ENCODE measurements at places on chromosomes 5 and 9.

DNA sequence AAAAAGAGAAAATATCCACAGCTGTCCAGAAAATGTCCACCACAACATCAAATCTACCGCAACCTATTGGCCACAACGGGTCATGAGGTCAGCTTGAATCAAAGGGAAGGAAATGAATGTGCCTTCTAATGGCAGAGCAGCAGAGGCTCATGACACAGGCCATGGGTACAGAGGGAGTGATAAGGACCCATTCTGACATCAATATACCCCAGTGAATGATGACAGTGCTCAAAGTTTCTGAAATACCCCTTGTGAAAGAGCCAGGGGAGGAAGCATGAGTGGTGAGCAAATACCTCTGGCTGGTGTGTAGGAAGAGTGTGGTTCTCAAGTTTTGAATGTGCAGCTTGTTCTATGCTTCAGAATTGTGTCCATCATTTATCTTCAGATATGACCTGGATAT is 348.2 kb downstream of the IRX1 start:
- DNase-seq = no peak

DNA sequence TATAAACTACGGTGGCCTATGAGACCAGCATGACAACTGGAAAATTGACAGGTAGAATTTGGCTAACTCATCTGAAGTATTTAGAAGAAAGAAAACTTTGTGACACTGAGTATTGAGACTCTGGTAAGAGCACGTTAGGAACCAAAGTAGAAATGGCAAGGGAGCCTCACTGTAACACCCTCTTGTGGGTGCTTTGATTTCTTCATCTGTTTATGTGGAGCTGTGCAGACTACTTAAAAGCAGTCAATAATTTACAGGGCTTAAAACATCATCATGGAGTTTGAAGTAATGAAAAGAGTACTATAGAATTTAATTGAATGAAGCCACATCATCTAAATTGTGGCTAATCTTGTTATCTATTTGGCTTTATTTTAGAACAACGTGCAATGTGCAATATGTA is 414.2 kb downstream of the CCDC171 start:
- DNase-seq = no peak

DNA sequence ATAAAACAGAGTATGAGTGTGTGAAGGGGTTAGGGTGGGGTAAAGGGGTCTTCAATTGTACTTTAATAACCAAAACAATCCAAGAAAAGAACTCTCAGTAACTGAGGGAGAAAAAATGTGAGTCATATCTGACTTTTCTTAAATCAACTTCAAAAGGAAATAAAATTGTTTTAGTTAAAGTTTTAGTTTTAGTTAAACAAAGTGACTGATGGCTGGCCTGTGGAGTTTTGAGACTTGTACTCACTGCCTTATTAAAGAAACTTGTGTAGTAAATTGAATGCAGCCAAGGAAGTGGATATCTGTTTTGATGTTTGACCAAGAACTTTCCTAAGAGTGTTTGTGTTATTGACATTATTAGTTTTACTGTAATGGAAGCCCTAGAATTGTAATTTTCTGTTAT is 2032.6 kb downstream of the MAT2B start:
- DNase-seq = no peak

DNA sequence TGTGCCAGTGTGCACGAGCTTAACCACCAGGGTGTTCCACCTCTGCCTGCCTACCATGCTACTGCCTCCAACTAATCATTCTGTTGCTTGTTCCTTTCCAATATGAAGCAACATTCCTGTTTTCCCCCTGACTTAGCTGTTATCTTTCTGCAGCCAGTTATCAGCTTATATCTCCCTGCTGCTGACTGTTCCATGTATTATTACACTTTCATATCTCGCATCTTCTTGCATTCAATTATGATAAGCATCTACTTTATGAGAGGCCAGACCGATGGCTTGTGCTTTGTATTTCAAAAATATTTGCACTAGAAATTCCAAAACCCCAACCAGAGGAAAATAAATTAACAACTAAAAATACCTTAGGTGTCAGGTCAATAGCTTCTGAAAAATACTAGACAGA is 394.0 kb upstream of the BRINP1 start:
- no peak for DNase-seq

DNA sequence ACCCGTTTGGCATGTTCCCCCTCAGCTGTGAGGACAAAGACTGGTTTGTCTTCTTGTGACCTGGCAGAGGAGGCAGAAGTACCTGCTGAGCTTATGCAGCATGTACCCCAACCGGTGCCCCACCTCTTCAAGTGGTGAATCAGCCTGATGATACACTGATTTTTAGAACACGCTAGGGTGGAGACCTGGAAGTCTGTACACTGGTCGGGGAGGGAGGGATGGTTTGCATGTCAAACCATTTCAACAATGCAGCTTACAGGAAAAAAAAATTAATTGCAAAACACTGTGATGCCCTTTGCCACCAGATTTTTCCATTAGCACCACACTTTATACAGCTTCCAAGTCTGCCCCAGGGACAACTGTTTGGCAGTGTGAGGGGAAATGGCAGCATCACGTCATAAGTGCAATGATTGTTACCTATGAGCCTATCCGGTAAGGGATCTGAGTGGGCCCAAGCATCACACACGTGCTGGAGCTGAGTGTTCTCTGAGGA is 155.1 kb upstream of the DMRT1 start:
- DNase-seq = no peak

DNA sequence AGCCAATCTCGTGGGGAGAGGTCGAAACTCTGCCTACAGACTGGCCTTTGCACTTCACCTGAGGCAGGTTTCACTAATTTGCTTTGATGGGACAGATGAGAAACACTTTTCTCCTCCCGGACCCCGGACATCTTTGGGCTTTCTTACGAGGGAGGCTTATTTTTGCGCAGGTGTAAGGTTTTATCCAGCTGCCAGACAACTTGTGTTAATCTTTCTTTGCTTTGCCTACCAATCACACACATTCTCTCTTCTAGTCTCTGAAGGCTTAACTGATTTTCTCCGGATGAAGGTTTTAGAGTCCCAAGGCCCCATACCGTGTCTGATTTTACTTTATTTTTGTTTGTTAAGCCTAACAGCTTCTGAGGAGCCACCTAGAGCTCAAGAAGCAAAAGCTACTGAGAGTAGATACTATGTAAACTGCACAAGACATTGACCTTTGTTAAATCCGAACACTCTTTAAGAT is 436 bp upstream of the EMB start:
- DNase-seq = no peak

DNA sequence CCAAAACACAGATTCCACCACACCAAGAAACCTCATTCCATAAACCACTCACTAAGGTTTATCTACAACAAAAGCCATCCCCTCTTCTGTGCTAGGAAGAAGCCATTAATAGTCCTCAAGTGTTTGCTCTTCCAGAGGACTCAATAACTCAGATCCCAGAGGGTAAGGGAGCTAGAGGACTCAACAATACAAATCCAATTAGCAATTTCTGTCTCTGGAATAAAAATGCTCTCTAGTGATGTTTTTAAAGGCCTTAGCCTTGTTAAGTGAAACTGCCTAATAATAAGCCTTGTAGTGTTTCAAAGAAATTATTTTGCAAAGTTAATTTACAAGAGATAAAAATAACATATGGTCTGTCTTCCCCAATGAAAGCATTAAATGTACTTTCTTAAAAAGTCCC is 942.4 kb downstream of the CDH12 start:
- no peak for DNase-seq

DNA sequence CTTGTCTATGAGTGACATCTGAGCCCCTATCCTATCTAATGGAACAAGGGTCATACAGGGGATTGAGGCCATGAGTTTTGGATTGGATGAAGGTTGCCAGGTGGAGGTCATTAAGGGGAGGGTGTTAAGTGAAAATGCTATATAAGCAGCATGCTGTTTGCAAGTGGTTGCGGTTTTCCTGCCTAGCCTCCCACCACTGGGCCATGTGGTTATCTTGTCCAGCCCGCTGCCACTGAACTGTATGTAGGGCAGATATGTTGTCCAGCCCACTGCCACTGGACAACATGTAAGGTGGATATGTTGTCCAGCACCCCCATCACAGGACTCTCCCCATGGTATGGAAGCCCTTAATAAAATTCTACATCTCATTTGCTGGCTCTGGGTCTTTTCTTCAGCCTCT is 200.0 kb downstream of the FGF10 start:
- DNase-seq = no peak

- no peak for DNase-seq
Observed at GRCh38 chr5:21862986-21863385, 990.2 kb downstream of the CDH12 start.

GRCh38 chr5:150428106-150428876 is 15.6 kb upstream of the CD74 start:
- DNase-seq = no peak

DNA sequence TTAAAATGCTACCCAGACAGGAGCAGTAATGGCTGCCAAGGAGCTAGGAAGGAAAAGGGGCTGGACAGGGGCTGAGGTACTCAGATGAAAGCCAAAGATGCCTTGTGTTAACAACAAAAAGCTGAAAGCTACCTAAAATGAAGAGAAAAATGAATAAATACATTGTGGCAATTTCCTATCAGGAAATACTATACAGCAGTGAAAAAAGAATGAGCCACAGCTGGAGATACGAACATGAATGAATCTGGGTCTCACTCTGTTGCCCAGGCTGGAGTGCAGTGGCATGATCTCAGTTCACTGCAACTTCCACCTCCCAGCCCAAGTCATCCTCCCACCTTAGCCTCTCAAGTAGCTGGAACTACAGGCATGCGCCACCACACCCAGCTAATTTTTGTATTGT is 6.3 kb downstream of the TNIP1 start:
- no peak for DNase-seq

DNA sequence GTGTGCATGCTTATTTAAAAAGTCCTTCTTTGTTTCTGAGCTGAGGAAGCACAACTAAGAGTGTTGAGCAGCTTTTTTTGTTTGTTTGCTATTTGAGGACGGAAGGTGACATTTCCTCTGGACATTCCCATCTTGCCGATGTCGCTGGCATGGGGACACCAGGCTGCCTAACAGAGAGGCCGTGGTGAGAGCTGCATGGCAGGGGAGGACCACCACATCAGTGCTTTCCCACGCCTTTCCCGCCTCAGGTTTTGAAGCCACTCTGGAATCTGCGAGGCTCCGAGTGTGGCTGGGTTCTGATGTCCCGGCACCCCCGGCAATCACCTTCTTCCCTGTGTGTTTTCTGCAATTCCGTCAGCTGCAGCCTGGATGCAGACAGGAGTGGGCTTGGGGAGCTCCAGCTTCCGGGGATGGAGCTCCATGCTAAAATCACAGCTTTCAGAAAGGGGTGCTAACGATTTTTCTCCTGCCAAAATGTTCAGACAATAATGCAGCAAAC is 259.8 kb upstream of the IRX4 start:
- no peak for DNase-seq

DNA sequence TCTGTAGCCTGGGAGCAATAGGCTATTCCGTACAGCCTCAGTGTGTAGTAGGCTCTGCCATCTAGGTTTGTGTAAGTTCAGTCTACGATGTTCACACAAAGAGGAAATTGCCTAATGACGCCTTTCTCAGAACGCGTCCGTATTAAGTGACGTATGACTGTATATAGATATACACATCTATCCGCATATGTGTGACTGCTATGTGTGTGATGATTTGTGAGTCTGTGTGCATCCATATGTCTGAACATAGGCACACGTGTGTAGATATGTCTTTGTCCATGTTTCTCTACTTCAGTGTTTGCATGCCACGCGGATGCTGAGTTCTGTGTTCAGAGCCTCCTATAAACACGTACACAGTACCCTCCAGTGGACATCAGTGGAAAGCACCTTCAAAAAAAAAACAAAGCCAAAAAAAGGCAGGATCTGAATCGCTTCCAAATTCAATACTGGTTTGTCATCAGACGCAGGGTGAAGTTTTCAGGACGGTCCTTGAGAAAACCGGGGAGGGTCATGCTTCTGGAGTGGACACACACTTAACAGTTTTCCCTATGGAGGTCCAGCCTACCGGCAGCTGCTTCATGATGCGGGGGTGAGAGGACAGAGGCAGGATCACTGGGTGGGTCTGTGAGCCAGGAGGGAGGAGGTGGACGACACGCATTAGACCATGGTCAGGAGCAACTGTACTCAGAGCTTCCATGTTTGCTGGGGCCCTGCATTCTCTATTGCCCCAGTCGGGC is 29.5 kb upstream of the ALDH1B1 start:
- peak; percentile 75 for DNase-seq

DNA sequence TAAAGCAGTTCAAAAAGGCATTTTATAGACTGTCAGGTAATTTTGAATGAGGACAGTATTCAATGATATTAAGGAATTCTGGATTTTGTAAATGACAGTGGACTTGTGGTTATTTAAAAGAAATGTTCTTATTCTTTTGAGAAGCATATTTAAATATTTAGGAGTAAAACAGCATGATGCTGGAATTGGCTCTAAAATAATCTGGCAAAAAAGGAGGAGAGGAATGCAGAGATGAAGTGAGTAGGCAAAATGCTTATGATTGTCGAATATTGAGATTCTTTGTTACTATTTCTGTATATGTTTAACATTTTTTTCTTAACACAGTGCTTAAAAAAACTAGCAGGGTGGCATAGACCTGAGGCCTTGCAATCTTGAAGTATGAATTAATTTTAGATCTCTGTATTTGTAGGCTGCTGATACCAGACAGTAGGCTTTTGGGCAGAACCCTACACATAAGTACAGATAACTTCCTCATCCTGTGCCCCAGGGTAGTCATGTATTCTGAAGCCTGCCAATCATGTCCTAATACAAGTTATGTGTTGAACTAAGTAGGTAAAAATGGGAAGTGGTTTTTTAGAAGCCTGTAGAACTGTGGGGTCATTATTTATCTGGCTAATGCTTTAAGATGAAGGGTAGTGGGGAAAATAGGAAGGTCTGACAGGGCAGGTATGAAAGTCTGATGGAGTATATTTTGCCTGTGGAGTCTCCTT is 9.4 kb downstream of the CD180 start:
- DNase-seq = no peak

GRCh38 chr9:107638521-107639310 is 149.1 kb upstream of the KLF4 start:
- no peak for DNase-seq

GRCh38 chr5:169440107-169440705 is 139.3 kb upstream of the SLIT3 start:
- DNase-seq = no peak

- DNase-seq = no peak
Observed at GRCh38 chr9:16043756-16044578, 491.1 kb downstream of the CCDC171 start.

GRCh38 chr9:33414268-33414667 is 11.9 kb upstream of the AQP7 start:
- no peak for DNase-seq

GRCh38 chr5:54457094-54457862 is 1.8 kb downstream of the HSPB3 start:
- no peak for DNase-seq

DNA sequence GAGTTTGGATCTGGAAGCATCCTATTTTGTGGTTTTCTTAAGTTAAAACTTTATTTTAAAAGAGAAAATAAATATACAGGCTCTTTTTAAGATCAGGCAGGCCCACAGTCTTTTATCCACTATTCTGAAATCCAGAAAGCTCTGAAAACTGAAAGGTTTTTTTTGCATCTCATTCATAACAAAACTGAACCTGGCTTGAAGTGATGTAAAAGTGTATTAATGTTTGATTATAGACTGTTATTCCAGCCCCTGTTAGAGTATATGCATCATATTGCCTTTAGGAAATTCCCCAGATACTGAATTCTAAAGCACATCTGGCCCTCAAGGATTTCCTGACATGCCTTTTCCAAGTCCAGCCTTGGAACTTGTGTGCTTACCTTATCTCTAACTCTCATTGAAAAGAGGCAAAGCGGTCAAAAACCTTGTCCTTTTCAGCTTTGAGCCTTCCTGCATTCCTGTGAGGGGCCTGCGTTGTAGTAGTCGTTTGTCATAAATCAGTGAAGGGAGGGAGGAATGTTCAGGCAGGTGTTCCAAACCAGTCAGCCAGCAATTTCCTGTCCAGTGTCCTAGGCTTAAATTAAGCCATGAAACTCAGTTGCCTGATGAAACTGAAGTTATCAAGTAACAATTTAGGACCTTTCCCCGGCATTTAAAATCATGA is 110.4 kb downstream of the TLE4 start:
- no peak for DNase-seq
